Caki2 (cell line): ENCODE measurements at places on chromosomes 6 and 20.
A peak's percentile ranks its signal among the peaks of the same experiment; 100 is the strongest.

DNA sequence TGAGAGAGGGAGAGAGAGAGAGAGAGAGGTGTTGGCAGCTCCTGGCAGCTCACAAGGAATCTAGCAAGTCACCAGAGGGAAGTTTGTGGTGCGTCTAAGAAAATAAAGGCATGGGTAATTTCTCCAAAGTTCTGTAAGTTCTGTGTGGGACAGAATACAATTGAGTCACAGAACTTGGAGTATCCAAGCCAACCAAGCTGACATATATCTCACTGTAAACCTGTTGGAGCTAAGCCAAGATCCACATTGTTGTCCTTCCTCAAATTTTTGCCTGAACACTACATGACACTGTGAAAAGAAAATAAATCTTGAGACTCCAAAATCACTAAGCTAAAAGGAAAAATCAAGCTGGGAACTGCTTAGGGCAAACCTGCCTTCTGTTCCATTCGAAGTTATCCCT, 436.7 kb downstream of the MEI4 start:
- no peak for DNase-seq

DNA sequence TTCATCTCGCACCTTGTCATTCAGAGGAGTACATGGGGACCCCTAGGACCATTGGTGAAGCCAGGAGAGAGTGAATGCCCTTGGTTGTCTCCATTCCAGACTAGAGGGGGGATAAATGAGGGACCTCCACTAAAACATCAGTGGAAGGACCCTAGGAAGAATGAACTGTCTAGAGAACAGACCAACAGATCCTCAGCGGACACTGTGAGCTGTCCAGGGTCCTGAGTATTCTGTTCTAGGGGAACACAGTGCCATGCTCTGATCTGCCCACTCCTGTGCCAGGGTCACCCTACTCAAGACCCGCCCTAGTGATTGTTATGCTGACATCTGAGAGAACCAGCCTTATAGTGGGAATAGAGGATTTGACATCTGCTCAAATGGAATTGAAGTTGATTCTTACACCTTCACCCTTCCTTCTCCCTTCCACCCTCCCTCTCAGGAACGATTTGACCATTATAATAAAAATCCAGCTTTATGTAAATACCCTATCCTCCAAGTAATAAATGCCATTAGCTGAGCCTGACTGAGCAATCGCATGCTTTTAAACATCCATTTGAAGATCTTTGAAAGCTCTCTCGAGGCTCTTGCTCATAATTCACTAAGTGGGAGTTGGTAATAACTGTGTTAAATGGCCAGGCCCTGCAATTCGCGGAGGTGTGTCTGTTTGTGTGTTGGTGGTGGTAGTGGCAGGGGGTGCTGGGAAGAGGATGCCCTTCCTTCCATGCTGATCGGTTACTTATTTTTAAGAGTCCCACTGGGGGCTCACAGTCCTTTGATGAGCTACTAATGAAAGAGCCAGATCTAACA, 43.6 kb upstream of the SLC32A1 start:
- peak; percentile 33 for DNase-seq

GRCh38 chr20:36373089-36373488, 67.0 kb downstream of the DLGAP4 start:
- no peak for DNase-seq

GRCh38 chr20:47164140-47164539, 192.4 kb downstream of the ZMYND8 start:
- no peak for DNase-seq

DNA sequence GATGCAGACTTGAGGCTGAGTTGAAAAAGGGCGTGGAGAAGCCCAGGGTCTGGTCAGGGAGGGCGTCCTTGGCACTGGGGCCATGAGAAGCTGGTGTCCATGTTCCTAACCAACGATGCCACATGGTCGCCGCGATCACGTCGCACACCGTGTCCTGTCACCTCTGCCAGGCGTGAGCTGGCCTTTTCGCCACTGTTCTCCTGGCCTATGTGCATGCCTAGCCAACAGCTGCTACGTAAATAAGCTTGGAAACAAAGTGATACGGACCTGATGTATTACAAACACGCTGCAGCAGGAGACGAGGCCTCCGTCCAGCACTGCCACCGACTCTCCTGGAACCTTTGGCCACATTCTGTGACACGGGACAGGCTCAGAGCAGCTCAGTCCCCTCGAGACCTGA, 22.0 kb upstream of the KIF25 start:
- no peak for DNase-seq

DNA sequence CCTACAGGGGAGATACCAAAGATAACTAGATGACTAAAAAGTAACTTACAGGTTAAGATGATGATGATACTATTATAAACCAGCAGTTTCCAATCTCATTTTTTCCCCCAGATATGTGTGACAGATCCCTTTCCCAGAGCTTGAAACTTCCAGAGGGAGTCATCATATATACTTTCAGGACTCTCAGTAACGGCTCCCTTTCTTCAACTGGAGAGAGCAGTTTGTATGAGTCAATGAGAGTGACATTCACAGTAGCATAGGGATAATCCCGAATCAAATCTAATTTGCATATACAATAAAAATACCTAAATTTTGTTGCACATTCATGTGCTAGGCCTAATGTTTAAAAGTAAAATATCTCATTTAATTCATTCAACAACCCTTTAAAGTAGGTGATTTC, 29.7 kb downstream of the IGF2R start:
- DNase-seq: no peak

DNA sequence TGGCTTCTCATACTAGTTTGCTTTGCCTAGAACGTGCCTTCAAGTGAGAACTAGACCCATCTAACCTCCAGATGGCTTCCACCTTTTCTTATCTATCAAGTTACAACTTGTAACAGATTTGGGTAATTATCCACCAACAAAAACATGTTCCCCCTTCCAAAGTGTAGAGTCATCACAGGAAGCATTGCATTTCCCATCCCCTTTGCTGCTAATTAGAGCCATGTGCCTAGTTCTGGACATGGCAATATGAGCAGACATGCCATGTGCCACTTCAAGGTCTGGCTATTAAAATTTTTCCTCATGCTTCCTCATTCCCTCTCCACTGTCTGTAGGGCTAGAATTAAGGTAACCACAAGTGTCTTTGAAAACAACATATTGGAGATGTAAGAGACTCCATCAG, 814.4 kb downstream of the TENT5A start:
- DNase-seq: no peak

DNA sequence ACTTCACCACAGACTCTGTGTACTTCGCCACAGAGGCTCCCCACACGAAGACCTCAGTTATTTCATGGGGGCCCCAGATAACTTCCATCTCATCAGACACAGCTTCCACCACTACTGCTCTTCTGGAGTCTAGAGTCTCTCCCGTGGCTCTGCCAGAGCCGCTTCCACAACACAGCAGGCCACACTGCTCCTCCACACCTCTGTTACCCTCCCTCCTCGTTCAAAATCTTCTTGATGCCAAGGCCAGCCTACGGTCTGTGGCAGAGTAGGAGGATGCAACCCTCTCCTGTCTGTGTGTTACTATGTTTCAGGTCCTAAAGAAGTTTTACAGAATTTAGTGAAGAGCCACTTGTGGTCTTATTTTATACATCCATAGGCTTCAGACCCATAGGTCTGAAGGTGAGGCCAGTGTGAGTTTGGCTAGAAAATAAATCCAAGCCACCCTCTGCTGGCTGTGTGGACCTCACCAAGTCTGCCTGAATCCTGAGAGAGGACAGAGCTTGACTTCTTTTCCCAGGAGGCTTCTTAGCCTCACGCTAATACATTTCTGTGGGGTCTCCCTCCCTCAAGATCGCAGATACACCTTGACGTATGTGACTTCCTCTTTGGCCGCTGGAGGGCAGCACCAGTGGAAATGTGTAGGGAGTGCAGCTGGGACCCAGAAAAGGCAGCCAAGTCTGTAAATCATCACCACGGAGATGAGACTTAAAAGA, 197.7 kb downstream of the FAXC start:
- peak; percentile 47 for DNase-seq

DNA sequence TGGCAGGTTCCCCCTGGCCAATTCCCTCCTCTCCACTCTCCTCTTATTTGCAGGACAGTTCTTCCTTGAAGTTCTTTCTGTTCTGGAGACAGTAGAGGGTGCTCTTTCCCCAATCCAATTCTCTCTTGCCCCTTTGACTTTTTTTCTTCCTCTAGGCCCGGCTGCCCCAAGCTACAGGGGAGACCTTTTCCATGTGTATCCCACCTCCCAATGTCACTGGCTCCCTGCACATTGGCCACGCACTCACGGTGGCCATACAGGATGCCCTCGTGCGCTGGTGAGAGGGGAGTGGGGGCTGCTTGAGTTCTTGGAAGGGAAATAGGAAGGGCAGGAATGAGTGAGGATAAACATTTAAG, 1.5 kb downstream of the VARS2 start:
- DNase-seq: peak; percentile 72

DNA sequence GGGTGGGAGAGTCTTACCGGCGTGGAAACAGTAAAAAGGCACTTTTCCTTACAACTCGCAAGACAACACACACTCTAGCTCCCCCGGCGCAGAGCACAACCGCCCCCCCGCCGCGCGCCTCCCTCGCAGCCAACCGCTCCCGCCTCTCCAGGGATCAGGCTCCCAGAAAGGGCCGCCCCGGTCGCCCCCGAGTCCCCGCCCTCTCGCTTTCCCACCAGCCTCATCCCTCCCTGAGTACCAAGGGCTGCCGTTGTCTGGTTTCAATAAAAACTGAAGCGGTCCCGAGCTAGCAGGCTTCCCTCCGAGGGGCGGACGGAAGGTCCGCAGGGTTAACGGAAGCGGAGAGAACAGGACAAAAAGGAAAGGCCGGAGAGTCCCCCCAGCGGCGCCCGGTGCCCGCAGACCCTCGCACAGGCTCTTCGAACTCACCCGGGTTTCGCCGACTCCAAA, 804 bp downstream of the ELOVL5 start:
- DNase-seq: peak; percentile 62

- no peak for DNase-seq
These were observed 414.3 kb downstream of the SAMD5 start for GRCh38 chr6:147922799-147923198.

DNA sequence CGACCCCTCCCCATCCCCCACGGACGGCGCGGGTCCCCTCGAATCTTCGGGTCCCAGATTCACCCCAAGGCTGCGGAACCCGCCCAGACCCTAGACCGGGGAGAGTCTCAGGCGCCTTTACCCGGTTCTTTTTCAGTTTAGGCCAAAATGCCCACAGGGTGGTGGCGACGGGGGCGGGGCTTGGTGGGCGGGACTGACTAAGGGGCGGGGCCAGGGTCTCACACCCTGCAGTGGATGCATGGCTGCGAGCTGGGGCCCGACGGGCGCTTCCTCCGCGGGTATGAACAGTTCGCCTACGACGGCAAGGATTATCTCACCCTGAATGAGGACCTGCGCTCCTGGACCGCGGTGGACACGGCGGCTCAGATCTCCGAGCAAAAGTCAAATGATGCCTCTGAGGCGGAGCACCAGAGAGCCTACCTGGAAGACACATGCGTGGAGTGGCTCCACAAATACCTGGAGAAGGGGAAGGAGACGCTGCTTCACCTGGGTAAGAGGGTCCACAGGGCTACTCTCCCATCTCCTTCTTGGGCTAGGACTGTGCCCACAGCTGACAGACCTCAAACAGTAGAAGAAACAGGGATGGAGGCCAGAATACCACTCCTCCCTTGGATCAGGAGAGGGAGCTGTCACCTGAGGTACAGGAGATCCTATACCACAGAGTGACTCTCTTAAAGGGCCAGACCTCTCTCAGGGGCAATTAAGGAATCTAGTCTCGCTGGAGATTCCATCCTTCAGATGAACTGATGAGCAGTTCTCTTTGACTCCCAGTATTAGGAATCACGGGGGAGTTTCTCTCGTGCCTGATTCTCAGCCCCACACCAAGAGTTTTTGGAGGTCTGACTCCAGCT, 942 bp downstream of the HLA-E start:
- peak; percentile 54 for DNase-seq

DNA sequence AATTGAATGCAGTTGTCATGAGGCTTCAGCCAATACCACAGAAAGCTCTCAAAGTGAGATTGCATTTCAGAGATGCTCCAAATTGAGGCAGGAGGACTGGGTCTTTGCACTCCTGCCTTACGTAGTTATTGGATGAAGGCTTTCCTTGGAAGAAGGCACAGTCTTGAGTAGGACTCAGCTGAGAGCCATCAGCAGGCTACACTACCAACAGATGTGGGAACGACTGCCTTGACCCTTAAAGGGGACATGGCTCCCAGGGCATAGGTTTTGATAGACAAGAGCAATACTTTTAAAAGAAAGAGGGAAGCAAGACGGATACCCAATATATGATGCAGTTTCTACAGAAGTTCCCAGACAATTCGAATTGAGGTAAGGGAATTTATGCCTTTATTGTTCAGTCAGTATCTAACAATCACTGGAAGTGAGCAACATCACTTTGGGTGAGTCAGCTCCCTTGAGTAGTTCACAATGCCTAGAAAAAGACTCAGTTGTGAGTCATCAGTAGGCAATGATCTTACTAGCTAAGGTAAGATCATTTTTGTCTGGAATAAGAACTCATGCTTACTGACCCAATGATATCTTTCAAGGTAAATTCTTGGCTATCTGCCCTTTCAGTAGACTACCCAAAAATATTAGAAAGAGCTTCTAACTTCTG, 390.8 kb downstream of the GJA1 start:
- DNase-seq: peak; percentile 29

GRCh38 chr6:118511930-118512715, 36.0 kb upstream of the PLN start:
- no peak for DNase-seq

- DNase-seq: no peak
These were observed 4.3 kb upstream of the IL20RA start for GRCh38 chr6:137049095-137049494.

DNA sequence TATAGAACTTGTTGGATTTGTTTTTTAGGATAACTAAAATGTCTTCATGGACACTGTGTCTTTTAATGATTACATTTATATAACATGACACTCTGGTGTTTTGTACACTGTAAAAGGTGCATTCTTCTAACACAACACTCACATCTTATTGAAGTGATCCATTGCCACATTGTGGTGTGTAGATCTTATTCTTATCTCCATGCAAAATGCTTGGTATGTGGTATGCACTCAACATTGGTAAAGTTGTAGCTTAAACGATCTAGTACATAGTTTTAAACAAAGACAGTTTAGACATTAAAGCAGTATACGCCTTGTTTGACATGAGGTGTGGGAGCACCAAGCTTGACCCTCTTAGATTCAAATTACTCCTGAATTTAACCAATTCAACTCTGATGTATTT, 84.7 kb downstream of the SASH1 start:
- DNase-seq: no peak

DNA sequence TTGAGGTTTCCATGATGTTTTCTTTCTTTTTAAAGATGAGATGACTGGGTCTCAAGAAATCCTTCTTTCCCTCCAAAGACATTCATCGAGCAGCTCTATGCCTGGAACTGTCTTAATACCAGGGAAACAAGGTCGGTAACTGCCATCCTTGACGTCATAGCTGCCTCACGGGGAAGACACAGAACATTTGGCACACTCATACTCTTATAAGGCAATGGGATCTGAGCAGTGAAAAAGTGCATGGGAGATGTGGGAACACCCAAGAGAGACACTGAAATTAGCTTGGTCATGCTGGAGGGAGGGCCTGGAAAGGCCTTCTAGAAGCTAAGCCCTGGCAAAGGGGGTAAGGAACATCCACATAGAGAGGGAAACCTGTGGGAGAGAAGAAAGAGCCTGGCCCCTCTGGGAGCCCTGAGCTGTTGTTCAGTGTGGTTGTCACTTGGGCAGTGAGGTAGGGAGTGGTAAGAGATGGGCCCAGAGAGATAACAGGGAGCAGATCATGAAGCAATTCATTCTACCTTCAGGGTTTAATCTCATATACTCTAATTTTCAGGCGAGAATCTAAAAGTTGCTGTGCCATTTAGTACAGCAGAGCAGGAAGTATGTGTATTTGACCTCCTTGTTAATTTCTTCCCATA, 30.8 kb downstream of the CLIC5 start:
- DNase-seq: no peak
